ENCODE measurements at places on chromosomes 5 and 9.

- DNase-seq, result no peak
Observed at GRCh38 chr9:2262386-2263071, 247.4 kb downstream of the SMARCA2 start.

DNA sequence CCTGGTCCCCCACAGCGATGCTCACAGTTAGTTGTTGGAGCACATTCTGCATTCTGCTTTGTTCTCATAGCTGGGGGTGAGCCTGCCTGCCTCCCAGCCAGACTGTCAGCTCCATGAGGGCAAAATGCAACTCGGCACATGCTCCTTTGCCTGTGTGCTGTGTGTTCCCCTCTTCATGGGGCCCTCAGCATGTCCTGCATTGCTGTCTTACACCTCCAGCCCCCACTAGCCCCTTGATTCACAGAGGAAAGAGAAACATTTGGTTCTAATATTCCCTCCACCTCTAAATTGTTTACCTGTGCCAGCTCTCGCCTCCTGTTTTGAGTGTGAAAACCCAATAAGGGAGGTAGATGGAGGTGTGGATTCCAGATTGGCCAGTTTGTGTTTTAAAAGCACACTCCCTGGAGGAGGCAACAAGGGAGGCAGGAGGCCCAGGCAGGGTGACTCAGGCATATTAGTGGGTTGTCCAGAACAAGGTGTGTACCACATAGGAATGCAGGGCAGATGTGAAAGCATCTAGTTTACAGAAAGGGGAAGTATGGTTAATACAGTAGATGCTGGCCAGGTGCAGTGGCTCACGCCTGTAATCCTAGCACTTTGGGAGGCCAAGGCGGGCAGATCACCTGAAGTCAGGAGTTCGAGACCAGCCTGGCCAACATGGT lies 224.6 kb downstream of the AGTPBP1 start:
- DNase-seq, result no peak

DNA sequence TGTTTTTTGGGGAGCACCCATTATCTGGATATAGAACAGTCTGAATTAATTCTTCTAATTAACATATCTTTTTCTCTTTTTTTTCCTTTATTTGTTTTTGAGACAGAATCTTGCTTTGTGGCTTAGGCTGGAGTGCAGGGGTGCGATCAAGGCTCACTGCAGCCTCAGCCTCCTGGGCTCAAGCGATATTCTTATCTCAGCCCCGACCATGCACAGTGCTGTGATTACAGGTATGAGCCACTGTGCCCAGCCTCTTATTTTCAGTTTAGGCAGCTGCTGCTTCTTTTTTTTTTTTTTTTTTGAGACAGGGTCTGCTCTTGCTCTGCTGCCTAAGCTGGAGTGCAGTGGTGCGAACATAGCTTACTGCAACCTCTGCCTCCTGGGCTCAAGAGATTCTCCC lies 20.2 kb downstream of the UBE2R2 start:
- no peak for DNase-seq

DNA sequence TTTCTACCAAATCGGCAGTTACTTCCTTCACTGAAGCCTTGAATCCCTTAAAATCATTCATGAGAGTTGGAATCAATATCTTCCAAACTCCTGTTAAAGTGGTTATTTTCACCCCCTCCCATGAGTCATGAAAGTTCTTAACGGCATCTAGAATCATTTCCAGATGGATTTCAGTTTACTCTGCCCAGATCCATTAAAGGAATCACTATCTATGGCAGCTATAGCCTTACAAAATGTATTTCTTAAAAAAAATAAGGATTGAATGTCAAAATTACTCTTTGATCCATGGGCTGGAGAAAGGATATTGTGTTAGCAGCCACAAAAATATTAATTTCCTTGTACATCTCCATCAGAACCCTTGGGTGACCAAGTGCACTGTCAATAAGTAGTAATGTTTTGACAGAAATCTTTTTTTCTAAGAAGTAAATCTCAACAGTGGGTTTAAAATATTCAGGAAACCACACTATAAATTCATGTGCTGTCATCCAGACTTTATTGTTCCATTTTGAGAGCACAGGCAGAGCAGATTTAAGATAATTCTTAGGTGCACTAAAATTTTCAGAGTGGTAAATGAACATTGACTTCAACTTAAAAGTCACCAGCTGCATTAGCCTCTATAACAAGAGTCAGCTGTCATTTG lies 767.7 kb downstream of the DTWD2 start:
- DNase-seq, result no peak

GRCh38 chr9:104027295-104027694 lies 66.8 kb upstream of the SMC2 start:
- DNase-seq, result no peak

DNA sequence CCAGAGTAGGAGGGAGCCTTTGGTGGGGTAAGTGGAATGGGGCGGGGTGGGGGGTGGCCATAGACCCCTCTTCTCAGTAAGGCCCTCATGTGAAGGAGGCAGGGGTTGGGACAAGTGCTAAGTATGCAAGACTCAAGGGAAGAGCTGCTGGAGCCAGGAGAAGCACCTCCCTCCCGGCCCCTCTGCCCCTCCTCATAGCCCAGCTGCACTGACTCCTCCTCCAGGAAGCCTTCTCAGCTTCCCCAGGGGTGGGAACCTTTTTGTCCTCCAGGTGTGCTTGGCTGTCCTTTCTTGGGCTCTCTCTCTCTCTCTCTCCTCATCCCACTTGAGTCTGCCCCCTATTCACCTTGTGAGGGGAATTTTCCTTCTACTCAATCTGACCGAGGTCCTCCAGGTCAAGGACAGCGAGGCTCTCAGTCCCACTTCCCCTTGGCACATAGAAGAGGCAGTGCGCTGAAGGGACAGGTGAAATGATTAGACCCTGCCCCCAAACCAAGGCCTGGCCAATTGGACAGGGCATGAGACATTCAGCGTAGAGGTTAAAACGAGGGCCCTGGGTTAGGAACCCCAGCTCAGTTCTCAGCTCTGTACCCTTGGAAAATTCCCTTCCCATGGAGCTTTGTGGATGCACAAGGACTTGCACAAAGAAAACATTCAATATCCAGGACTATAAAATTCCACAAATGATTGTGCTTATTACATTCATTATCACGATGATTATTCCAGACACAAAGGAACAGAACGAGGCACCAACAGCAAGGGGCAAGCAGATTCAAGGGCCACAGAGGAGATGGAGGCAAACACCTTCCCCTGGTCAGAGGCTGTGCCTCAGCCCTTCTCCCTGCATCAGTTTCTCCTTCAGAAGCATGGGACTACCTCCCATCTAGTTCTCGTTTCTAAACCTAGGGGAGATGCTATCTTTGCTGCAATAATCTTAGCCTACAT lies 45.6 kb upstream of the IL17B start:
- no peak for DNase-seq

GRCh38 chr5:150057511-150057910 lies 28.8 kb downstream of the CSF1R start:
- no peak for DNase-seq

DNA sequence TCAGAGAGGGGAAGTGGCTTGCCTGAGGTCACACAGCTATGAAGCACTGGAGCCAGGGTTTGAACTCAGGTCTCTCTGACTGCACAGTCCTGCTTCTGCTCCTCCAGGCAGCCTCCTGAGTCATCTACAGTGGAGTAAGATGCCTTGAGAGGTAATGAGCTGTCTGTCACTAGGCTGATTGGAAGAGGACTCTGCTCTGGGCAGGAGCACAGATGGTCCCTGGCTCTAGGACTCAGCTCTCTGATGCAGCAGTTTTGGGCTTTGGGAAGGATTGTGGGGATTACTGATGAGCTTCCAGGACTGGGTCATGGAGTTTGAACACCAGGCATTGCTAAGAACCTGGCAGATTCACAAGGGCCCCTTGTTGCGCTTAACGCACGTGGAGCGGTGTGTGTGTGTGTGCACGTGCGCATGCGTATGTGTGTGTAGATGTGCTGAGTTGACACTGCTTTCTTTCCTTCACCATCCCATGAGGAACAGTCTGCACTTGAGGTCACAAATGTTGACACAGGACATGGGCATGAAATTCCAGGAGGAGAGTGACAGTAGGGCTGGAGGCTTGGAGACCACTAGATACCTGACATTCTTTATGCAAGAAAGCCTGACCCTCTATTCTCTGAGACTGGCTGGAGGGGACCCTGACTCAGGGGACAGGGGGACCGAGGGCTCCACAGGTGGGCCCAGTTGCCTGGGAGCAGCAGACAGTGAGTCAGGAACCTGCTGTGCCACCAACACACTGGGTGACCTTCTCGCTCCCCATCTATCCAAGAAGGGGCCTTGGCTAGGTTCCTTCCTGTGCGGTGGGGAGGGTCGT lies 170.5 kb downstream of the RGS3 start:
- peak; percentile 12 for DNase-seq

DNA sequence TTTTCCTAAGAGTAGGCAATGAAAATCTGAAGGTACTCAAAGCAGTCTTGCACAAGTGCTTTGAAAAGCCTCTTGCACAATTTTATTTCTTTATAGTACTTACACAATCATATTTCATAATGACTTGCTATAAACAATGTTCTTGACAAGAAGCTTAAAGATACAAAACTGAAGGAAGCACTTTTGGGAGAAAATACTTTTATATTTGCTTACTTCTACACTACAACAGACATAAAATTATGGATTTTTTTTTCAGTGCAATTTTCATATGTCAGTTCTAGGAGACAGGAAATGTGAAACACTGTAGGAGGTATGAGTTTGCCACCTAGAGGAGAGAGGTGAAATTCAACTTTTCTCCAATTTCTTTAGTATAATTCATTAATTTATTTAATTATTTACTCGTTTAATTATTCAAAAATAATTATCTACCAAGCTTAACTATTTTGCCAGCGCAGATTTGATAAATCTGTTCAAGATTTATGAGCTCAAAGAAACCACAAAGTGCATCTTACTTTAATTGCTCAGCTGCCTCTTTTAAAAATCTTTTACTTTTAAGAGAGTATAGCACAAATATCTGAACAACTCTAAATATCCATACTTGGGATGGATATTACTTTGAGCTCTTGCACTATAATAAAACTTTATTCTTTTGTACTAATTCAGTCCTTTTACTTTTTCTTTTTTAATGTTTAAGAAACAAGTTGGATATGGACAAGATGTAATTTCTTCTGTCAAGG lies 29.0 kb upstream of the CDKN2B start:
- no peak for DNase-seq

GRCh38 chr5:93850311-93850710 lies 108.9 kb upstream of the POU5F2 start:
- no peak for DNase-seq

DNA sequence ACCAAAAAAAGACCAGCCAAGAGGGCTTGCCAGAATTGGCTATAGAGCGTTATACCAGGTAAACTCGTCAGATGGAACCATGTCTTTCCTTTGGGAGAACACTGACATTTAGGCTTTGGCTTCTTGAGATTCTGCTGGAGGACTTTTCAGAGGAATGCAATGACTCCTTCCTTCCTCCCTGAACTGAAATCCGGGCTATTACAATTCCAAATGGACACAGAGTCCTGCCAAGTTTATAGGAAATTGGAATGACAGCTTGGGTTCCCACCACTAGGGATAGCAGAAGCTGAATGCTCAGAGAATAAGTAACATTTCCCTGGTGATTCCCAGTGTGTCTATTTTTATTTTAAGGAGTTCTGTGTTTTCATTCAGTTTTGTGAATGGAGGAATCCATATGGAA lies 143.0 kb downstream of the FGF1 start:
- DNase-seq, result no peak

DNA sequence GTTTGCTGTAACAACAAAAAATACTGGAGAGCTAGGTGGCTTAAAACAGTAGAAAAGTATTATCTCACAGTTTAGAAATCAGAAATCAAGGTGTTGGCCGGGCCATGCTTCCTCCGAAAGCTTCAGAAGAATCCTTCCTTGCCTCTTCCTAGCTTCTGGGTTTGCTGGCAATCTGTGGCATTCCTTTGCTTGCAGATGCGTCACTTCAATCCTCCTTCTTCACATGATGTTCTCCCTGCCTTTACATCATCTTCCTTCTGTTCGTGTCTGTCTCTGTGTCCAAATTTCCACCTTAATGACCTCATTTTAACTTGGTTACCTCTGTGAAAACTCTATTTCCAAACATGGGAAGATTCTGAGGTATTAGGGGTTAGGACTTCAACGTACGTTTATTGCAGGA lies 90.4 kb upstream of the CHD1 start:
- no peak for DNase-seq

- no peak for DNase-seq
Observed at GRCh38 chr9:128081056-128081455, 13.0 kb downstream of the SLC25A25 start.

DNA sequence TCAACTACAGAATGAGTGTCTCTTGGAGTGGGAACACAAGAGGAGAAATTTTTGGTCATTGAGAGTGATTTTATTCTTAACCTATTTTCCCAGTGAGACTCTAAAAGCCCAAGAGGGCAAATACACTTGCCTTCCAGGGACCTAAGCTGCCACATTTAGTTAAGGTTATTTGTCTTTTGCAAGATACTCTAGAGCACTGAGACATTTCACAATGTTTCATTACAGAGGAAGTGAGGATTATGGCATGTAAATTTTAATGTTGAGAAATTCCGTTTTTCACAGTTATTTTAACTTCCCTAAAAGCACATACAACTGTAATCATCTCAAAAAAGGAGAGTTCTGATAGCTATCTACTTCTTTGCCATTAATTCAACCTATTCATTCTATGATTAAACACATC lies 38.7 kb upstream of the RAB3C start:
- DNase-seq, result no peak

- no peak for DNase-seq
Observed at GRCh38 chr5:86866036-86866435, 248.3 kb downstream of the COX7C start.

- DNase-seq, result no peak
Observed at GRCh38 chr5:112865128-112865527, 4.0 kb downstream of the SRP19 start.

GRCh38 chr5:53261245-53261644 lies 151.7 kb upstream of the MOCS2 start:
- DNase-seq, result no peak

- DNase-seq, result no peak
Observed at GRCh38 chr5:134153241-134153640, 23.5 kb downstream of the SKP1 start.

DNA sequence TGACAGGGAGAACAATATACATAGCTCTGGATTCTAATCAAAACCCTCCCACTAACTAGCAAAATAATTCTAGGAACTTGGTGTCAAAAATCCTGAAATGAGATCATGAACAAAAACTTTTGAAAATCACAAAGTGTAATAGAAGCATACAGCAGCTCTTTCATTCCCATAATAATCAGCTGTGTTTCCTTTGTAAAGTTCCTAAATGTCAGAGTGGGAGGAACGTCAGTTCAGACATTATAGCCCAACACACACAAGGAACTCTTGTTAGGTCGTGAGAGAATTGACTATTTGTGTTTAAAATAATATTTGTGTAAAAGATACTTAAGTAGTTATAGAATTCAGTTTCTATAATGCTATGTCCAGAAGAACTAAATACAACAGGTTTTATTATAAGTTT lies 312.8 kb downstream of the SEMA5A start:
- DNase-seq, result no peak

Measured in activated T-cell treated with anti-CD3 and anti-CD28 coated beads, Interleukin-2, amount 50 U/mL, for 24 hours (primary cell).